ENCODE measurements at places on chromosomes 12 and 14.

- DNase-seq = peak; percentile 29
Observed at GRCh38 chr14:61462566-61463193, 141.3 kb downstream of the PRKCH start.

- DNase-seq = no peak
Observed at GRCh38 chr14:54169254-54169924, 212.8 kb upstream of the BMP4 start.

GRCh38 chr12:106583242-106584103 lies 669 bp downstream of the RFX4 start:
- DNase-seq = no peak

GRCh38 chr14:75445236-75445635 lies 17.4 kb downstream of the JDP2 start:
- no peak for DNase-seq

- no peak for DNase-seq
Observed at GRCh38 chr12:77299001-77299400, 233.6 kb upstream of the E2F7 start.

GRCh38 chr12:83408146-83408545 lies 721.4 kb downstream of the TMTC2 start:
- no peak for DNase-seq

GRCh38 chr14:58832095-58832521 lies 194.3 kb downstream of the DACT1 start:
- DNase-seq = no peak

DNA sequence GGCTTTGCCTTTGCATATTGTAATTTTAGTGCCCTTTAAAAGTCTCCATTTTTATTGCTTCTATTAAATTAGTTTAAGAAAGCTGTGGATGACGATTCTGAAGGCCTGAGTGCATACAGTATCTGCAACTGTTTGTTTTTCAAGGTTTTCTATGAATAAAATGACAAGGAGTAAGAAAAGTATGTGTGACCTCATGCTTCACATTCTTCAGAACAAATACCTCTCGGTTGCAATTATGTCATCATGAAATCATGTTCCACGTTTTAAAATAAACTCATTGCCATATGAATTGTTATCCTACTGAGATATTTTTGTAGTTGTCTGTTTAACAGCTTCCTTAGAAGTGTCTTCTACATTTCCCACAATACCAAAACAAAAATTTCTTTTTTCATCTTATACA lies 374.6 kb downstream of the MDGA2 start:
- no peak for DNase-seq

DNA sequence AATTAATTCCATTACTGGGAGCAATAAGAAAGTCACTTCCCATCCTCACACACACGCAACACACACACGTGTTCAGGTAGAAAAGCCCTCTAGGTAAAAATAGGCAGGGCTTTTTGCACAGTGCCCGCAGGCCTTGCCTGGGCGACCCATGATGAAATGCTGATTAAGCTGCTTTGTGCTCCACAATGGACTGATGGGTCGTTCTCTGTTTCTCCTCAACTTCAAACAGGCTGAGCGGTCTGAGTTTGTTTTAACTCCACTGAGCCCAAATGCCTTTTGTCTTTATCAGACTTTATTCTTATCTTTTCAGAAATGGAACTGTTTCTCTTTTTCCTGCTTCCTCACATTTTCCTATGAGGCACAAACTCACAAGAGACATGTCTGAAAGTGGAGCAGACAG lies 9.4 kb upstream of the DACT1 start:
- DNase-seq = no peak

- DNase-seq = no peak
Observed at GRCh38 chr14:71733210-71733883, 198.9 kb upstream of the RGS6 start.

DNA sequence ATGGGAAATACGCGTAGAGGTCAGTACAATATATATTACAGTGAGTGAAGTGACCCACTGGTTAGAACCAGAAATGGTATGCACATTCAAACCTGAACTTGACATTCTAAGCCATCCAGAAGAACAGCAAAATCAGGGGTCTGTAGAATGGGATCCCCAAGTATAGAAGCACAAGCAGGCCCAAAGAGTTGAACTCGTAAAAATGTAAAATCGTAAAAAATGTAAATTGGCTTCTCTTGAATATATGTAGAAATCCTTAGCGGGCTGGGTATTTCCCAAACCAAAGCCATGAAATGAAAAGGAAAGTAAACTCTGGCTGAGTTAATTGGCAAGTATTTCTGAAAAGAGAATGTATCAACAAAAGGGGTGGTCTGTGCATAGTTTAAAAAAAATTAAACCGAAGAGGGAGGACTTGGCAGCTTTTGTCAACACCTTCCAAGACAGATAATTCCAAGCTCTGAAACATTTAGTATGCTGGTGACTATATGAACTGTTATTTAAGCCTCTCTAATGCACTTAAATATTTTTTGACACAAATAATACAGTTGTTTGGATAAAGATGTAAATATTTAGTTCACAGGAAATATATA lies 1505.6 kb upstream of the FLRT2 start:
- DNase-seq = no peak

- peak; percentile 84 for DNase-seq
Observed at GRCh38 chr12:70598467-70599193, 38.6 kb downstream of the PTPRB start.

DNA sequence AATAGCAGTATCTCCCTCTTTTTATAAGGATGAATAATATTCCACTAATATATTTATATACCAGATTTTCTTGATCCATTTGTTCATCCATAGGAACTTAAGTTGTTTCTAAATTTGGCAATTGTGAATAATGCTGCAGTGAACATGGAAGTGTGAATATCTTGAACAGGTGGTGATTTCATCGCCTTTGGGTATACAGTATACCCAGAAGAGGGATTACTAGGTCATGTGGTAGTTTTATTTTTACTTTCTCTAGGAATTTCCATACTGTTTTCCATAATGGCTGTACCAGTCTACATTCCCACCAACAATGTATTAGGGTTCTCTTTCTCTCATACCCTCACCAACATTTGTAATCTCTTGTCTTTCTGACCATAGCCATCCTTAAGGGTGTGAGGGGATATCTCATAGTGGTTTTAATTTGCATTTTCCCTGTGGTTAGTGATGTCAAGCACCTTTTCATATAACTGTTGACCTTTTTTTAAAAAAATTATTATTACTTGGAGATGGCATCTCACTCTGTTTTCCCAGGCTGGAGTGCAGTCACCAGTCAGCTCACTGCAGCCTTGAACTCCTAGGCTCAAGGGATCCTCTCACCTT lies 20.5 kb downstream of the PPHLN1 start:
- DNase-seq = no peak

- DNase-seq = no peak
Observed at GRCh38 chr14:104237651-104238423, 99.5 kb downstream of the KIF26A start.

GRCh38 chr14:82094829-82095345 lies 561.2 kb upstream of the SEL1L start:
- DNase-seq = no peak

GRCh38 chr12:79174626-79175025 lies 310.1 kb downstream of the SYT1 start:
- DNase-seq = peak; percentile 8

- peak; percentile 6 for DNase-seq
Observed at GRCh38 chr12:54759751-54760150, 94.6 kb upstream of the MUCL1 start.

DNA sequence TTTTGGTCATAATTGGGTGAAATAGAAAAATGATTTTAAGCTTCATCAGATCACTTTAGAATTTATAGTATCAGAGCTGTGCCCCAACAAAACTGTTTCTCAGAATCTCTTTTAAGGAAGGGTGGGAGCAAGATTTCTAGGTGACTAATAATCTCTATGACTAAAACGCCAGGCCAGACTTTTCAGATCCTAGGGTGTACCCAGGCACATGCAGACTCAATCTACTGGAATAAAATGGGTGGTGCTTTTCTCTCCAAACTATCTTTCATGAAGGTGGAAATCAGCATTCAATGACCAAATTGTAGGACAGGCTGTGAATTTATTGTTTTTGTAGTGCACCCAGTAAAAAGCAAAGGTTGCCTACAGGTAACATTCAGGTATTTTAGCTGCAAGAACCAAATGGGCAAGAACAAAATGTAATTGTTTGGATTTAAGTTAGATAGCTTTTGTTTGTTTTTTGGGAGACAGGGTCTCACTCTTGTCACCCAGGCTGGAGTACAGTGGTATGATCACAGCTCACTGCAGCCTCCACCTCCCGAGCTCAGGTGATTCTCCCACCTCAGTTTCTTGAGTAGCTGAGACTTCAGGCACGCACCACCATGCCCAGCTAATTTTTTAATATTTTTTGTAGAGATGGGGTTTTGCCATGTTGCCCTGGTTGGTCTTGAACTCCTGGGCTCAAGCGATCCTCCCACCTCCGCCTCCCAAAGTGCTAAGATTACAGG lies 49.5 kb downstream of the PPP2R5C start:
- DNase-seq = no peak

DNA sequence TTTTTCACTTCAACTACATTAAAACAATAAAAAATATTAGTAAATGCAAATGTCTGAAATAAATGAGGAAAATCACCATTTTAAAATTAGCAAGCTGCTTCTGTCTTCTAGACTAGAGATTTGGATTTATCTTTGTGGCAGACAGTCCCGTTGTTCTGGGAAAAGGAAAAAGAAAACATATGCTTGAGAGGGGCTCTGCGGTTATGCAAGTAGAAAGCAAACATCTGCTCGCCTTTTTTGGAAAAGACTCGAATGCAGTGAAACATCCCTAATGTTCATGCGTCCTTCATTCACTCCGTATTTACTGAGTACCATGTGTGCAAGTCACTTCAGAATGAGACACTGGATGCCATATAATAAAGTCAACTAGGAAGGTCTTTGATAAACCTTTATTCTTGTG lies 44.9 kb downstream of the IFNG start:
- DNase-seq = no peak

DNA sequence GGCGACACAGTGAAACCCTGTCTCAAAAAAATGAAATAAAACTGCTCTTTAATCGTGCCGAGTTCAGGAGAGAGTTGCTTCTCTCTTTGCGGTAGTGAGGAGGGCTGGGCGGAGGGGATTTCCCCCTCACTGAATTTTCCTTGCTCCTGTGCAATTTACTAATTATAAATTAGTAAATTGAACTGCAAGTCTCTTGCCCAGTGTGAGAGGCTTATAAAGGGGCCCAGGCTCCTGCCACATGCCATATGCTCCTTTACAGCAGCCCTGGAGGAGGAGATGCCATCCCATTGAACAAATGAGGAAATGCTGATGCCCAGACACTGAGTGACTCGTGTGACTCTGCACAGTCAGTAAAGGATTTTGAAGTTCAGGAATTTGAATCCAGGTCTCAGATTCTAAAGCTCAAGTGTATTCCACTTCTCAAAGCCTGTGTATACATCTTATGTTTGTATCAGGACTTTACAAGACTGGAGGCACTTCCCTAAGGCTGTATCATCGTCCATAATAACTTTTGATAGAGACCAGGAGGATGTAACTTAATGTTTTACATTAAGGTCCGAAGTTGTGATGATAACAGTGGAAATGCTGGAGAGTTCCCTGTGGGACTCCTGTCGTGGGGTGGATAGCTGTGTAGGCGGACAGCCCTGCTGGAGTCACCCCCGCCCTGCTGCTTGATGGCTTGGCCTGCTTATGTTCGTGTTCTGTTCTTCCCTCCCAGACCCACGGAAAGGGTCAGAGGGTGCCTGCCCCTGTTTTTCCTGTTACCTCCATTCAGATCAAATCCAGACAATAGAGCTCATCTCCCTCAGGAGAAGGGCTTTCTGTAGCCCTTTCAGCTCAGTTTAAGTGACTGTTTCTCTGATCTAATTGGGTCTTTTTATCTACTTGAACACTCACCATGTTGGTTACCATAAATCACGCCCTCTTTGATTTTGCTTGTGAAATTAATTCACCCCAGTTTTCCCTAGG lies 13.9 kb downstream of the PELI2 start:
- DNase-seq = peak; percentile 13

GRCh38 chr12:24565300-24565699 lies 383.6 kb downstream of the BCAT1 start:
- no peak for DNase-seq

DNA sequence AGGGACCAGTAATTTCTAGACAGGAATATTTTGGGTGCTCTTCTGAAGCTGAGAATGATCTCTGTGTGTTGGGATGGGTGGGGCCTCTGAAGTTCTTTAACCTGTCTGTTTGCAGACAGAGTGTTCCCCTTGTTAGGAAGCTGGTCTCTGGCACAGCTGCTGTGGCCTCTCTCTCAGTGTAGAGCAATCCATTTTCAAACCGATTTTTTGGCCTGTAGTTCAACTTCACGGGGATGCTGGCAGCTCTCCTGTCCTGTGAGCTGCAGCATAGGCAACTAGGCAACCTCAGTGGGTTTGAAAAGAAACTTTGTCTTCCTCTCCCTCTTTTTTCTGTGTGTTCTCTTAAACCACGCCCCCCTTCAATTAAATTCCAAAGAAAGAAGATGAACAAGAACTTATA lies 69.1 kb downstream of the SMOC1 start:
- DNase-seq = no peak

GRCh38 chr12:10543499-10543898 lies 37.8 kb downstream of the EIF2S3B start:
- no peak for DNase-seq

DNA sequence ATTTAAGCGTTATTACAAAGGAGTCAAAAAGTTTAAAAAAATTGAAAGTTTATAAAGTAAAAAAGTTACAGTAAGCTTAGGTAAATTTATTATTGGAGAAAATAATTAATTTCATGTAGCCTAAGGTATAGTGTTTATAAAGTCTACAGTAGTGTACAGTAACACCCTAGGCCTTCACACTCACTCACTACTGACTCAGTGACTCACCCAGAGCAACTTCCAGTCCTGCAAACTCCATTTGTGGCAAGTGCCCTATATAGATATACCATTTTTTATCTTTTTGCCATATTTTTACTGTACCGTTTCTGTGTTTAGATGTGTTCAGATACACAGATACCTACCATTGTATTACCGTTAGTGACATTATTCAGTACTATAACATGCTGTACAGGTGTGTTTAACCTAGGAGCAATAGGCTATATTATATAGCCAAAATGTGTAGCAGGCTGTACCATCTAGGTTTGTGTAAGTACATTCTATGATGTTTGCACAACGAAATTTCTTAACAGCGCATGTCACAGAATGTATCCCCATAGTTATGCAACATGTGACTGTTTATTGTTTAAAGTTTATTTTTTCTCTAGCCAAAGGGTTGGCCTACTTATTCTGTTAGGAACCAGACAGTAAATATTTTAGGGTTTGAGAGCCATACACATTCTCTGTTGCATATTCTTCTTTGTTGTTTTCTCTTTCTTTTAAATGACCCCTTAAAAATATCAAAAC lies 155.5 kb downstream of the PCNX1 start:
- DNase-seq = no peak

Data from NCI-H2029 (cell line).